ENCODE measurements at places on chromosomes 2 and 18.
A peak's percentile ranks its signal among the peaks of the same experiment; 100 is the strongest.

DNA sequence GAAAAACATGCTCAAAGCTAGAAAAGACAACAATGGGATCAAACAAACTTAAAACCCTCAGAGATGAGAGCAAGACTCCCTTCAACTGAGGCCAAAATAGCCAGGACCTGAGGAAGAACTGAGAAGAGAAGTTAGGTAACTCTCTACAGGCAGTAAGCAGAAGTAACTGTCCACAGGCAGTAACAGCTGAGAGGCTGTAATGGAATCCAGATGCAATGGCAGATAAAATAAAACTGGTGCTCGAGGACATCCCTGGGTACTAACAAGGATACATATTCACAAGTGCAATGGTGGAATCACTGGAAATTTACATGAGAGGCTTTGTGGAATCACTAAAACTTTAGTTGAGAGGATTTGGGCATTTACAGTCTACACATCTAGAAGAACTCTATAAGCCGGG, 30.4 kb upstream of the C2orf66 start:
- DNase-seq = no peak

DNA sequence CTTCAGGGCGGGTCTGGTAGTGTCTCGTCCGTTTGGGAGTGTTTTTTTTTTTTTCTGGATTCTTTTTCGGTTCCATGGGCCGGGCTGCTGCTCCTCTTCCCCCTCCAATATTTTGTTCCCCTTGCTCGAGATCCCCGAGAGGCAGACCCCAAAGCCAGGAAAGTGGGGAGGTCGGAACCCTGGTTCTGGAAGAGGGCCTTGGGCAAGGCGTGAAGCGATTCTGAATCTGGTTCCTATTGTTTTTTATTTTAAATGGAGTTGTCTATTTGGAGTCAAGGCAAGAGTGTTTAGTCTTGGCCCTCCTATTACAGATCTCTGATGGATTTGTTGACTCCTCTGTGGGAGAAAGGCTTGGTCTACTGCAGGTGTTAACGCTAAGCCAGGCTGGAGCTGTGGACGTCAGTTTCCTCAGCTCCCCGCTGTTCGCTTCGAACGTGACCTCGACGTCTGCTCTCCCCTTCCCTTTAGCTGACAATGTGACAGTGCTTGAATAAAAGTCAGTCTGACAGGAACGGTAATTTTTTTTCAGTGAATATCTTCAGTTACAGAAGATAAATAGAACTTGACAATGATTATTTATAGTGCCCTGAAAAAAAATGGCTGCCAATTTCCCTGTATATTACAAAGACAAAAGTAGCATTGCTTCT, 683 bp upstream of the DNAJC27 start:
- peak; percentile 12 for DNase-seq

- no peak for DNase-seq
Observed at GRCh38 chr2:237760506-237761502, 37.8 kb upstream of the RBM44 start.

DNA sequence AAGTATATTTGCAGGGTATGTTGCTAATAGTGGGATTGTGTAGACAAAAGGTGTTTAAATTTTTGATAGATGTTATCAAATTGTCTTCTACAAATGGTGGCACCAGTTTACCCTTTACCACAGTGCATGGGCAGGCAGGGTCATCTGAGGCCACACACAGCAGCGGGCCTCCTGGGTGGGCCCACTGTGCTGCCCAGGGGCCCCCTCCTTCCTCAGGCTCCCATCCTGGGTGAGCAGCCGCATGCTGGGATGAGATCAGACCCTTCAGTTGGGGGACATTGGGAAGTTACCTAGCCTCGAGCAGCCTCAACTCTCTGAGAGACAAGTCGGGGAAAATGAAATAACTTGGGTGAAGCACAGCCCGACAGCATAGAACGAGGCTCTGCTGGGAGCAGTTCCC, 9.7 kb downstream of the MYO7B start:
- no peak for DNase-seq

DNA sequence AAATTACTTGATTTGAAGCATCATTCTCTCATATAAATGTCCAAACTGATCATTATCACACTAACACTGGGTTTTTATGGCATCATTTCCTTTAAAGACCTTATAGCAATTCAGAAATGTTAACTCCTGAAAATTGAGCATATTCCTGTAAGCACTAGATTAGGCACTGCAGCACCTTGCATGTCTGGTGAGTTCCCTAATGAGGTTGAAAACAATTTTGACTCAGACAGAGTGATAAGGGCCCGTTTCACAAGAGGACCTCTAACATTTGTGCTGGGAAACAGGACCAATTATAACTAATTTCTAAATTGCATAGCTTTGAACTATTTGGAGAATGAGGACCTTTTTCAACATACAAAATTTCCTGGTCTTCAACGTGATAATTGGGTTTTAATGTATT, 69.9 kb downstream of the OSBPL6 start:
- DNase-seq = no peak

DNA sequence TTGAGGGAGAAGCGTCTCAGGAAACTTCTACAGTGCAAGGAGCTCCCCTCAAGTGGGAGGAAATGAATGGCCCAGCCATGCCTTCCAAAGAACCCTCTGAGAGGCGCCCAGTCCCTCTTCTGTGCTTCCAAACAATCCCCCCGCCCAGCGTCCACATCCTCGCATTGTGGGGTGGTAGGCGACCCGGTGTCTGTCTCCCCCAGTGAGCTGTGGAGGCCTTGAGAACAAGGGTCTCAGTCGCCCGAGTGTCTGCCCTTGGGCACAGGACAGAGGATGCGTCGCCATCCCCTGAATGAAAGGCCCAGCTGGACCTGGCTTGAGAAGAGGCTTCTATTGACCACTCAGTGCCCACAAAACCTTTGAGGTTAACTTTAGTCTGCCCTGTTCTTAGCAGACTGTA, 29.7 kb downstream of the INPP5D start:
- no peak for DNase-seq

DNA sequence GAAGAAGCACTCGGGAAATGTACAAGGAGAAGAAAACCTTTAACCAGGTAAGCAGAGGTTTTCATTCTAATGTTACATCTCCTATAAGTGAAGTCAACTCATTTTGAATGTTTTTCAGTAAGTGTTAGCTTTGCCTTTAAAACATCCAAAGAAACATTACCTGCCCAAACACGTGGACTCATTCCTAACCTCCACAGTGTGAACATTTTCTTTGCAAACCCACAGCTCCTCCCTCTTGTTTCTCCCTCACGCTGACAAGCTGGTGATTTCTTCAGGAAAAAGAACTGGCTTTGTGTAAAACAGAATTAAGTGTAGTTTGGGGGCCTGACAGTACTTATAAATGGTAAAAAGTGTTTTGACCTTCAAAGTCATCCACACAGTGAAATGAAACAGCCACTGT, 72.5 kb downstream of the MTCL1 start:
- no peak for DNase-seq

GRCh38 chr18:28691496-28691840, 514.5 kb upstream of the CDH2 start:
- no peak for DNase-seq

DNA sequence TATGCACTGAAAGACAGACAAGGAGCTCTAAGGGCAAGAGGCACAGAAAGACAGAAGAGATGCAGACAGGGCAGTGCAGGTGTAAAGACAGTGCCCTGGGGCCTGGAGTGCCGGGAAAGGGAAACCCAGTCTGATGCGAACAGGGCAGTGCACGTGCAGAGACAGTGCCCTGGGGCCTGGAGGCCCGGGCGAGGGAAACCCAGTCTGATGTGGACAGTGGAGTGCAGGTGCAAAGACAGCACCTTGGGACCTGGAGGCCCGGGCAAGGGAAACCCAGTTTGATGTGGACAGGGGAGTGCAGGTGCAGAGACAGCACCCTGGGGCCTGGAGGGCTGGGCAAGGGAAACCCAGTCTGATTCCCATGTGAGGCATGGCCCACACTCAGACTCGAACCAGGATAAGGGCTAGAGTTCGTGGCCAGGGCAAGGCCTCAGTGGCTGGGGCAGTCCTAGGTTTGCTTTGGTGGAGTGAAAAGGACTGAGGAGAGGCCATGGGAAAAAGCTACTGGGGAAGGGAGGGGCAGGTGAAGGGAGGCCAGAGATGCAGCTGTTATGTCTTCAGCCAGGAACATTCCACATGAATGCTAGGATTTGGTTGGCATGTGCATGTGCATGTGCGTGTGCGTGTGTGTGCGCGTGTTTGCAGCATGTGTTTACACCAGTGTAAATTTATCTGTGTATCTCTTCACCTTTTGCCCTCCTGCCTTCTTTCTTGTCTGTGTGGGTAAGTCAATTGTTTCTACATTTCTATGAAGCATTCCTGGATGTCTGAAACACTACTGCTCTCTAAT, 39.1 kb upstream of the DNMT3A start:
- no peak for DNase-seq

- no peak for DNase-seq
Observed at GRCh38 chr2:2564300-2565078, 233.4 kb upstream of the MYT1L start.

GRCh38 chr2:61045226-61045625, 20.4 kb upstream of the SANBR start:
- no peak for DNase-seq

DNA sequence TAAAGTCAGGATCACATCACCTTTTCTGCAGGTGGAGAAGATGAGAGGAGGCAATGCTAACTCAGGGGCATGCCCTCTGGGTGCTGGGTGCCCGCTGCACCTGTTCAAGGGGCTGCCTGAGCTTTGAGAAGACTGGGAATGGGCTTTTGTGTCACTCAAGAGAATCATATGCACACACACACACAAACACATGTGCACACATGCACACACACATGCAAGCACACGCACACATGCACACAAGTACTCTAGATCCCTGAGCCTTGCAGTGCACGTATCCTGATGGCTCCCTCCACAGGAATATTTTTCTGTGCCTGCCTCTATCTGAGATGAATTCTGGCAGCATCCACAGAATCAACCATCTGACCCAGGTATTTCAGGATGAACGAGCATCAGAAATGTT, 110.0 kb upstream of the TEX51 start:
- no peak for DNase-seq

DNA sequence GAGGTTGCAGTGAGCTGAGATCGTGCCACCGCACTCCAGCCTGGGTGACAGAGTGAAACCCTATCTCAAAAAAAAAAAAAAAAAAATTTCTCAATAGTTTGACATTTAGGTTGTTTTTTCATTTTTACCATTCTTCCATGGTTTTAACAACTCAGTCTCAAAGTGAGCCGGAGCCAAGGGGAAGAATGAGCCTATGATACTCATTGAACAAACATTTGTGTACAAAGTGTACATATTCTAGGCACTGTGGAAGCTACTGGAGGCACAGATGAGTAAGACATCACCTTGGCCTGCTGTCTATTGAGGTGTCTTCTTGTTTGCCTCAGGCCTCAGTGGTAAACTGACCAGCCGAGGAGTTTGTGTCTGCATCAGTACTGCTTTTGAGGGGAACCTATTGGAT, 21.9 kb downstream of the CENPO start:
- no peak for DNase-seq
